NCI-H1694 treated with DMSO at 0.1 percent for 48 hours (cell line): ENCODE measurements at places on chromosomes 7 and 10.
A peak's percentile ranks its signal among the peaks of the same experiment; 100 is the strongest.

DNA sequence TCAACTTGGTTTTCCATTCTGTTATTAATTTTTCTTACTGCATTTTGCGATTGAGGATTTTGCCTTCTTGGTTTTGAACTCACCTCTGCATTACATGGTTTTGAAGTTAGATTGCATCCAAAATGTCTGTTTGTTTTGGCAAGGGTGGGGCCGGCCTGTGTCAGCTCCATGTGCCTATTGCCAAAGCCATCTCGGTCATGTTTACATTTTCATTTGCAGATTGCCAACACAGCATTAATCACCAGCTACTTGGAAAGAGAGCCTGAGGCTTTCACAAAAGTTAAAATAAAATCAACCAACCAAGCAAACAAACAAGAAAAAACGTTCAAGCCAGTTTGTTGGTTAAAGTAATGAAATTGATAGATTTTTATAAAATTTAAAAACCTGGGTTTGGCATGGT lies 695.8 kb downstream of the TYW1 start:
- no peak for DNase-seq

DNA sequence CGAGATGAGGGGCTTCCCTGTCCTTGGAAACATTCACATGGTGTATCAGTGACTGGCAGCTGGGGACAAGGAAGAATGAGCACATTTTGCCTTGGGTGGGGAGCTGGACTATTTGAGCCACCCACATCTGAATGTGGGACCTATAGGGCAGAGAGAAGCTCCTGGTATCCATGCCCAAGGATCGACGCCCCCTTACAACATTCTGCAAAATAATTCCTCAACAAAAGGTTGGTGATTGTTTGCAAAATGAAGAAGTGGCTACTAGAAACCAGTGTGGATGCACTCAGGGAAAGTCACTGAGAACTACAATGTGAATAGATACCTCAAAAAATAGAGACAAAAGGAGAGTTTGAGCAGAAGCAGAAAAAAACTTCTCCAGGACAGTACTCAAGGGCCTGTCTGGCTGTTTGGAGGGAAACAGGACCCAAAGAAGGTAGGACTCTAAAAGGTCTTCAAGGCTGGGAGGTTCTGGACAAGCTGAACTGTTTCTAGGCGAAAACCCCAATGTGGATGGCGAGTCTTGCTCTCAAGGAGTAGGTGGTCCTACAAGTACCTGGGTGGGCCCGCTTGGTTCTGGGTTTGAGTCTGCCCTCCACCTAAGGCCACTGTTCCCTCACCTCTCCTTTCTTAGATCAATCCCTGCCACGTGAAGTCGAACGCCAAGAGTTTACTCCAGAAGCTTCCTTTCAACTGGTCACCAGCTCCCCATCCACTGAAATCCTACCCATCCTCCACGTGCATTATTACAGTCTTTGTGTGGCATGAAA lies 125.0 kb upstream of the ZNF746 start:
- DNase-seq = no peak

DNA sequence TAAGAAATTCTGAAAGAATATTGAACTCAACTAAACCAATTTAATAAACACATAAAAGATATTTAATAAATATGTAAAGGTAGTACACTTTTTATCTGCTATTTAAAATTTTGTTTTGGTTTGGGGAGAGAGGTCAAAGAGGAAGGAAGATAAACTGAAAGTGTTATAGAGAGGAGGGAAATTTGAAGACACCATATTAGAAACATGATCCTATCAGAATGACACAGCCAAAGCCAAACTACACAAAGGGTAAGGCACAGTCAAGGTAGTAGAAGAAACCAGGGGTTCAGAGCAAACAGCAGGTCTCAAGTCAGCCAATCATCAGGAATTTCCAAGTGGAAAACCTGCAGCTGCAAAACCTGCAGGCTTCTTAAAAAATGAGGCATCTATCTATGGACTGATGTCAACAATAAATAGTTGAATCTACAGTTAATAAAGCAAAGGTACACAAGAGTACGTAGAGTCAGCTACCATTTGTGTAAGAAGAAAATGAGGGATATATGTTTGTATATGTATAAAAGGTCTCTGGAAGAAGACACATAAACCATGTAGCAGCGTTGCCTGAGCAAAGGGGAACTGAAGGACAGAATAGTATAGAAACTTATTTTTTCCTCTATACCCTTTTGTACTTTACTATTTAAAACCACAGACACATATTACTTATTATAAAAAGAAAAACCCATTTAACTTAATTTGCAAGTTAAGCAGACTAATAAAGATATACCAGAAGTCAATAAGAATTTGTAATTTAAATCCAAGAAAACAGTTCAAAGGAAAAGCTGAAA lies 10.0 kb downstream of the ZNF800 start:
- no peak for DNase-seq

DNA sequence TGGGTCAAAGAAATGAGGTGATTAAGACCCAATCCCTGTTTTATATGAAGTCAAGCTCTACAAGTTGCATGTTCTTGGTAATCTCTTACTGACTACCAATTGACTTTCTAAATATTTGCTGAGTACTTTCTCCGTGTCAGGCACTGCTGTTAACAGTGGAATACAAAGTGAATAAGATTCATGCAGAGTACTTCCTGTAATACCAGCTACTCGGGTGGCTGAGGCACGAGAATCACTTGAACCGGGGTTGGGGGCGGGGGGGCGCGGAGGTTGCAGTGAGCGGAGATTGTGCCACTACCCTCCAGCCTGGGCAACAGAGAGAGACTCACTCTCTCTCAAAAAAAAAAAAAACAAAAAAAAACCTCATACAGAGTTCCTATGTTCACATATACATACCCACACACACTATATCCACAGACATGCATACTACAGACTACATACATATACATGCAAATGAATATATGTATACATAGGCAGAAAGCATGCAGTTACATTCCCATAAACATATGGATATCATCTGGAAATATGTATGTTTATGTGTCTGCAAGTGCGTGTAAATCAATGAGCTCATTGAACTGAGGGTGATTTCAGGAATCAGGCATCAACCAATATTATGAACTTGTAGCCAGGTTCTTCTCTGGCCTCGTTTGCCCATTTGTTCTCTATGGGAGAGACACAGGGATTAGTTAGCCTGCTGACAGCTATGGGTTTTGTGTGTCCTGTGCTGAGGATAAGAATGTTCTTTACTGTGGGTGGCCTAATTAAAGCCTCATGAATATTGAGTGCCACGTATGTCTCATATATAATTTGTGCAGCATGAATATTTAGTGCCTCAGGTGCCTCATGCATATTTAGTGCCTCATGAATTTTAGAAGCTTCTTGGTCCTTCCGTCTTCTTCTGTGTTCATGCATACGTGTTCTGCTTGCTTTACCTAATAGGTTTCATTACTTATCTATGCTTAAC lies 73.9 kb downstream of the BICC1 start:
- no peak for DNase-seq

DNA sequence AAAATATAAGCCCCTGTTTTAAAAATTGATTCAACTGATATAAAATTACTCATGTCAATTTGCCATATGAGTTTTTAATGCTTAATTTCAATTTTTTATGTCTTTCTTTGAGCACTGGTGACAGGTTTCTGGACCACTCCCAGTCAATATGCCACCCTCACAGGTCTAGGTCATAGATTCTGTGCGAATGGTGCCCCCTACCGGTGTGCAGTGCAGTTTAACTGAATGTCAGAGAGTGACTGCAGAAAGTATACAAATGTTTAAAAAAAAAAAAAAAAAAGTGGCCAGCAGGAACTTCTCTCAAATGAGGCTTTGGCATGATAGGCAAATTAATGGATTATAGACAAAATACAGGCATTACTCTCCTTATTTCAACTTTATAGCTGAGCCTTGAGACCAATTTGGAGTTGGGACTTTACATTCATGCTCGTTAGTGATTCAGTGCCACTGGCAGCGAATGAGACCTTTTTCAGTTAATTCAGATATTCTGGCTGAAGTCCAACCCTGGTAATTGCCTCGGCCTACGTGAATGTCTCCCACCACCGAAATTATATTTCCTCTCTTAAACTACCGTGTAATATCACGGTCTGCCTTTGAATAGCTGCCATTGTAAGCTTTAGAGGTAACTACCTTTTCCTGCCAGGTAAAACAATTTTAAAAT lies 427.6 kb downstream of the PHTF2 start:
- DNase-seq = peak; percentile 90

GRCh38 chr10:17586821-17587234 lies 30.3 kb downstream of the HACD1 start:
- DNase-seq = no peak

GRCh38 chr7:5435291-5436002 lies 11.8 kb upstream of the TNRC18 start:
- DNase-seq = no peak

GRCh38 chr7:1505731-1506550 lies 1.8 kb upstream of the INTS1 start:
- no peak for DNase-seq

- DNase-seq = no peak
Observed at GRCh38 chr7:17725821-17726220, 214.5 kb downstream of the SNX13 start.

DNA sequence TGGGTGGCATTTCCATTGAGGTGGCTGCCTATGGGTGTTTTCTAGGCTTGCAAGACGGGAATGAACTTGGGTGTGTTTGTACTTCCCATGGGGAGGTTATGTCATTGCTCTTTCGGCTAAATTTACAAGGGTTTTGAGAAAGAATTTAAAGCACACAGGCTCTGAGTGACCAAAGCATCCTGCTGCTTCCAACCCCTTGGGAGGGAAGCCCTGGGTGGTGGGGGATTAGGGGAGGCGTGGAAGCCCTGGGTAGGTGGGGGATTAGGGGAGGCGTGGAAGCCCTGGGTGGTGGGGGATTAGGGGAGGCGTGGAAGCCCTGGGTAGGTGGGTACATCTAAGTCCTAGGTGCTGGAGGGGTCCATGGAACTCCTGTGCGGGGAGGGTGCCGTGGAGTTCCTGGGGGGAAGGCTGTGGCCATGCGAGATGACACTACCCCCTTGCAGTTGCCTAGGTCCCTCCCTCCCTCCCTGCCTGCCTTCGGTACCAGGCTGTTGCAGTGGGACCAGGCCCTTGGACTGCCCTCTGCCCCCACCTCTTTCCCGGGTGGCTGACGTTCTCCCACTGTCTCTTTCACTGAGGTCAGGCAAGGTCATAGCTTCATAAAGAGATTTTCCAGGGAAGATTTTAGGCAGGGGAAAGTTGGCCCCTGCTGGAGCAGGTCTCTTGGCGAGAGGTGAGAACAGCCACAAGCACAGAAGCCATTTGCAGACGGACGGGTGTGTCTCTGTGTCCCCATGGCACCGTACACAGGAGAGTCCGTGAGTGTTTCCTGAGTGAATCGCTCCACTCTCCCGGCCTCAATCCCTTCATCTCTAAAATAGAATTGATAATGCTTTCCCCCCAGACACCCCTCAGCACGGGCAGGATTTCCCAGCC lies 19.5 kb downstream of the PRF1 start:
- DNase-seq = no peak

DNA sequence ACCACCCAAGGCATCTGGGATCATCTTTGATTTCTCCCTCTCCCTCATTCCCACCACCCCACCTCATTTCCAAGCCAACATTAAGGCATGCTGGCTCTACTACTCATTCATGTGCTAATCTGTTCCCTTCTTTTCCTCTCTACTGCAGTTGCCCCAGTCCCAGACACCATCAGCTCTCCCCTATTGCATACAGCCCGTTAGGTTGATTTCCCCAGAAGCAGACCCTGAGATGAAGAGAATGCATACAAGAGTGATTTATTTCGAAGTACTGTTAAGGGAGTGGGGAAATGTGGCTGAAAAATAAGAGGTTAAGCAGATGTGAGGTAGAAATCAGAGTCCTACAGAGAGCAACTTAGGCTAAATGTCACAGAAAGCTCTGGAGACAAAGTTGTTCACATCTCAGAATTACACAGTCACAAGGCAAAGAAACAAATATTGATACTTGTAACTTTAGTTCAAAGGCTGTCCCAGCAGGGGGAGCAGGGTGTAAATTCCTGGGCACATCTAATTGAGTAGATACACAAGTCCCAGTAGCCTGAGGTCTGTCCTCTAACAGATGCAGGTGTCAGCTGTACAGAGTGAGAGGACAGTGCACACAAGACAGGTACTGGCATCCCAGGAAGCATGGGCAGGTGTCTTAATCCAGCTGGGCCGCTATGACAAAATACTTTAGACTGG lies 20.9 kb downstream of the AKR1D1 start:
- no peak for DNase-seq

GRCh38 chr7:143393267-143394041 lies 12.3 kb downstream of the ZYX start:
- DNase-seq = no peak

GRCh38 chr10:69661414-69662172 lies 31.5 kb downstream of the FAM241B start:
- DNase-seq = no peak

GRCh38 chr10:35377050-35377728 lies 40.9 kb downstream of the CCNY start:
- DNase-seq = no peak

- no peak for DNase-seq
Observed at GRCh38 chr10:70605161-70605560, 2.6 kb upstream of the PRF1 start.

DNA sequence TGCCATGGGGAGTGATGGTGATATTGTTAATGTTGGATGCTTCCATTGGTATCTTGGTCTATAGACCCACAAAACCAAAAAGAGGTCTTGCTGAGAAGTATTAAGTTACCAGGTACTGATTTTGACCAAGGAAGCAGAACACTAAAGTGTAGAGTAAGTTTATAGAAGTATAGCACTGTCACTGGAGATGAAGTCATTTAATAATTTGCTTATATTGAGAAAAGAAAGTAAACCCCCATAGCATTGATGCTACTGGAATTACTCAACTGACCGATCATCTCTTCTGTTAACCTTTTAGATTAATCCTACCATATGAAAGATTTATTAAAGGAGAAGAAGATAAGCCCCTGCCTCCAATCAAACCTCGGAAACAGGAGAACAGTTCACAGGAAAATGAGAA lies 183.2 kb downstream of the RTKN2 start:
- DNase-seq = no peak

DNA sequence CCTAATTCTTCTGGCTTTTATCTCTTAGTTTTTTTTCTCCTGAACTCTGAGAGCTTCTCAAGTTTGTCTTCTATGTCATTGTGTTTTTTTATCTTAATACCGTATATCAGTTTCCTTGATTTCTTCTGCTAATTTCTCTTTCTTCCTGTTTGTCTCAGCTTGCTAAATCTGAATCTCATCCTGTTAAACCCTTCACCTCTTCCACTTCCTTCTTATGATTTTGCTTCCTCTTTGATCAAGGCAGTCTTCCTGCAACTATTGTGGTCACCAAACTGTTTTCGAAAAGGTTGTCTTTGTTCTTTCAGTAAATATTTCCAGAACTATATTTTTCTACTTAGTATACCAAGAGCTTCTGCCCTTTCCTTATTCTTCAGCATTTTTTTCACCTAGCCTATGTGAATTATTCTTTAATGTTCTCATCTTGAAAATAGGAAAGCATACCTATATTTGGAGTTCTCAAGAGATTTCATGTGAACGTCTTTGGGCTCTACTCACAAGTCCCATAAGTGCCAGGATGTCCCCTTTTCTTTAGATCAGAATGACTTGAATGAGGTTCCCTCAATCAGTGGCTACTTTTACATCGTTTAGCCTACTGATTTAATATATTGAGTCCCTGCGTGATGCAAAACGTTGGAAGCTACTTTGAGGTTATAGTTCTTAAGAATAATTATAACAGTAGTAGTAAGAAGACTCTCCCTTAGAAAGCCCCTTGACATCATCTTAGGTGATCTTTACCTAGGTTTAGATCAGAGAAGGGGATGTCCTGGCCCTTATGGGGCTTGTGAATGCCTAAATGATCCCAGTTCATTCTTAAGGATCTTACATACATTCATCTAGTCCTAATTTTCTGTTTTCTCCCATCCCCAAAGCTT lies 415.4 kb upstream of the AUTS2 start:
- no peak for DNase-seq
